Mammary epithelial cell (primary cell): ENCODE measurements at places on chromosomes 11 and 22. TPM values are rescaled to one million over a fixed set of nuclear protein-coding genes. Genes with fewer than 3 reads are reported as not detected.
A peak's percentile ranks its signal among the peaks of the same experiment; 100 is the strongest.

- no peak for DNase-seq
Observed at GRCh38 chr11:2901196-2901796, 15.7 kb upstream of the CDKN1C start.

DNA sequence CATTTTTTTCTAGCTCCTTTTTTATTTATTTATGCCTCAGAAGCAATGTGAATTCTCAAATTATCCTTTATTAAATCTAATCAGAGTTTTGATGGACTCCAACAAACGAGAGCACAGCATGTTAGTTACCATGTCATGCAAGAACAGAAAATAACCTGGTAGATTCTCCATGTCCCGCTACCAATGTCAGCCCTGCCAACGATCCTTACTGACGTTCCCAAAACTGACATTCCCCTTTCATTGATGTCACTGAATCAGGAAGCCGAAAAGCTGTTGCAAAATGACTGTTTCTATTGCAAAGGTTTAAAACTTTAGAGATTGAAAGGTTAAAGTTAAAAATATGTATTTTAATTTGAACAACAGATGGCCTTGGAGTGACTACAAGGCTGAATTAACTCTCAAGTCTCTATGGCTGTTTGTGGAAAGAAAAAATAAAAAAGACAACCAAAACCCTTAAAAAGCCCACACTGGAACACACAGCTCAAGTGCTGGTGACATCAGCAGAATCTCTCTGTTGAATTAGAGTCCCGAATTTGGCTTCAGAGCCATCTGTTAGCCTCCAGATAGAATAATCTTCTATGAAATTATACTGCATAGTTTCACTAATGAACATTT lies 96.8 kb downstream of the BDNF start:
- no peak for DNase-seq

- no peak for DNase-seq
Observed at GRCh38 chr22:49088801-49089791, 738.6 kb downstream of the BRD1 start.

- peak; percentile 90 for DNase-seq
Observed at GRCh38 chr22:42994917-42995562, 19.9 kb downstream of the PACSIN2 start.

GRCh38 chr11:103532133-103532788 lies 423.0 kb downstream of the DYNC2H1 start:
- DNase-seq, result peak; percentile 57

DNA sequence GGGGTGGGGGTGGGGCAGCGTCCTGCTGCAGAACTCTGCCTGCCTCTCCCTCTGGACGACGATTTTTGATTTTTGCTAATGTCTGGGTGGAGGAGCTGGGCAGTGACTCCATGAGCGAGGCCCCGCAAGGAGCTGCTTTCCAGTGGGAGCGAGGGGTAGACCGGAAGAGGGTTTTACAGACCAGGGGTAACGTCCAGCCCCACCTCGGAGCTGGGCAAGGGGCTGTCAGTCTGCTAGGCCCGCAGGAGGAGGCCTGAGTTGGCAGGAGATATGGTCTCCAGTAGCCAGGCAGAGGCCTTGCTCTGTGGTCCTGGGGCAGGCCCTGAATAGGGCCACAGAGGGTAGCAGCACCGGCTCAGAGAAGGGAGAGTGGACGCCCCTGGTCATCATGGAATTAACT lies 9.0 kb downstream of the MAPK8IP2 start:
- no peak for DNase-seq

DNA sequence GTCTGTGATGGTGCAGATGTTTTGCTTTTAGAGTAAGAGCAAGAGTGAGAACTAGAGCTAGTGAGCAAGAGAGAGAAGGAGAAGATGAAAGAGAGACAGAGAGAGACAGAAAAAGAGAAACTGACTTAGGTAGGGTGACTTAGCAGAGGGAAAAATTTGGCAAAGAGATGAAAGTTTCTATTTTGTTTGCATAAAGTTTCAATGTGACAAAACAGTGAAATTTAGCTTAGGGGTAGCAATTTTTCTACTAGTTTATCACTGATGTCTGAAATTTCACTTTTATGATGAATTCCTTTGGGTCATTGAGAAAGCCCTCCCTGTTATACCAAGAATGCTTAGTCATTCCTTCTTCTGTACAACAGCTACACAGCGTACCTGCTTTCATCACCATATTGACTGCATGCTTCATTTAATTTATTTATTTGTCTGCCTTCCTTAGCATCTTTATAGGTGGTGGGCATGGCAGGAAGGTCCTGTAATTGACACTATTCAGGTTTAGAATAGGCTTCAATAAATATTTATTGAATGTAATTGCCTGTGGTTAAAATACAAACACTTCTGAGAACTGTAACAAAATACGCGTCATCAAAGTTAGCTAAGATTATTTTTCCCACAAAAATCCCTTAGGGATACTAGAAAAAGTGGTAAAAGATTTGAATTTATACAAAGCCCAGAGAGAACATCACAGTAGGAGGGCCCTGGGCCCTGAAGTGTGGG lies 19.9 kb upstream of the CTSC start:
- no peak for DNase-seq

DNA sequence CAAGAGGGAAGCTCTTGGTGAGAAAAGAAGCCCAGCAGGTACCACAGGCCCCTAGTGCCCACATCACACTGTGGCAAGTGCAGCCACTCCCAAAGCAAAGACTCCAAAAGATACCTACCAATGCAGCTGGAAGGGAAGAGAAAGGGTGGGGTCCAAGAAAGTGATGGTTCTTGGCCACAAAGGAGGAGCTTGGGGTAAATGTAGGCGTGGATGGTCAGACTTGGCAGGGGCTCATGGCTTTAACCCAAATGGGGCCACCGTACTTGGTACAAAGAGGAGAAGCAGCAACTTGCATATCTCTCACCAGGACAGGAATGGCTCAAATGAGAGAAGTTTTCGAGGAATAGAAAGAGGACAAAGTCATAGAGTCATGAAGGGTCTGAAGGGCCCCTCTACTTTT lies 4.8 kb downstream of the MAP3K11 start:
- DNase-seq, result no peak

- DNase-seq, result no peak
Observed at GRCh38 chr11:45288339-45288738, 2.2 kb upstream of the SYT13 start.

DNA sequence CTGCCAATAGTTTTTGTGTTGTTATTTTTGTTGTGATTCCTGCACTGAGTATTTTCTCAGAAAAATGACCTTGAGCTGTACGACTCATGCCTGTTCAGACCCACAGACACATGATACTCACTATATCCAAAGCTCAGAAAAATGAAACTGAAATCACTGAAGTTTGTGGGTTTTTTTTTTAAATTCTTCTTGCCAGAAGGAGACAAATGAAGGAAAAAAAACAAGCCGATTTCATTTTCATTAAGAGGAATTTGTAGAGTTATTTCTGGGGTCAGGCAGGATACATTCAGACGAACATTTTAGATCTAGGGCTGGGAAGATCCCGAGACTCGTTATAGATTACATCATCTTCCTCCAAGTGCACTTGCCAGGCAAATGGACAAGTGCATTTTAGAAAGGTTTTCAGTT lies 60.4 kb downstream of the BMAL1 start:
- DNase-seq, result no peak

DNA sequence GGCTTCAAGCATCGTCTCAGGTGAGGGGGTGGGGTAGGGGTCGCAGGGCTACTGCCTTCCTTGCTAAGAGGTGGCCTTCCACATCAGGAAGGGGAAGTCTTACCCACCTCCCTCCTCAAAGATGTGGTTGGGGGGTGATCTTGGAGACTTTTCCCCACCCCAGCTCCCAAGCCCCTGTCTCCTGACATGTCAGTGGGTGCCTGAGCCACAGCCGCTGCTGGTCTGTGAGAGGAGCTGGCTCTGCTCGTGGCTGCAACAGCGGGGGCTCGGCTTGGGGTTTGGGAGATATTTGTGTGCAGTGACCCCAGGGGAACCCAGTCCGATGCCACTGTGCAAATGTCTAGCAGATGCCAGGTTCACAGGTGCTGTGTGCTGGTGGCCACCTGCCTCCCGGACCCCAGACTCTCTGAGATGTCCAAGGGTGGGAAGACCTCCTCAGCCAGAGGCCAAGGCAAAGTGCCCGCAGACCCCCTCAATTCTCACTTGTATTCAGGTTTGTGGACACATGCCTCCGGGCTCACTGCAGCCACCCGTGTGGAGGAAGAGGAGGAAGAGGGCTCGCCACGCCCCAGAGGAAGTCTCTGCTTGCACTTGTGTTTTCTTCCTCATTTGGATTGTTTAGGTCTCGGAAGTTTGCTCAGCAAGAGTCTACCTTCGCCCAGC lies 1.9 kb downstream of the KCNQ1 start:
- no peak for DNase-seq

- no peak for DNase-seq
Observed at GRCh38 chr22:47100019-47100418, 337.6 kb downstream of the TBC1D22A start.

Gene PIK3IP1
- 14.2 TPM for total RNA-seq

Gene NNMT
- total RNA-seq, result 605 TPM

Gene HOATZ
- not detected in 2 replicates for total RNA-seq
